ENCODE measurements at places on chromosomes 7 and 10. TPM values are rescaled to one million over a fixed set of nuclear protein-coding genes. Genes with fewer than 3 reads are reported as not detected.

GRCh38 chr7:98295467-98296192, 14.1 kb downstream of the BRI3 start:
- DNase-seq: no peak

GRCh38 chr10:21336476-21337170, 188.9 kb downstream of the SKIDA1 start:
- peak; percentile 87 for DNase-seq

DNA sequence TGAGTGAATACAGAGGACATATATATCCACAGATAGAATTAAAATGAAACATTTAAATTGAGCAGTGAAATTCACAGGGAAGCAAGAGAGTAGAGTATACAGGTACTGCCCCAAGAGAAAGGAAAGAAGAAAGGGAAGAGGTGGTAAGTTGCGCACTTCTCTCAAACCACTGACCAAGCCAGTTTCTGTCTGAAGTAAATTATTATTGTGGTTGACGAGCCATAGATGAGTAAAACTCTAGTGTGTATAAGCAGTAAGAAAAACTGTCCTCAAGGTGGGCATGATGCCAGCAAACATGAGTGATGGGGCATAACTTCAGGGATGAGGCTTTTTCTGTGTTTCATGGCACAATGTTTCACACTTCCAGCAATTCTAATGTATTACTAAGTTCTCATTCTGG, 4.4 kb upstream of the BET1 start:
- DNase-seq: peak; percentile 1

SHH gene
- total RNA-seq: not detected

KCNIP2 gene
- total RNA-seq: not detected
